ENCODE measurements at places on chromosomes 12 and 14.

DNA sequence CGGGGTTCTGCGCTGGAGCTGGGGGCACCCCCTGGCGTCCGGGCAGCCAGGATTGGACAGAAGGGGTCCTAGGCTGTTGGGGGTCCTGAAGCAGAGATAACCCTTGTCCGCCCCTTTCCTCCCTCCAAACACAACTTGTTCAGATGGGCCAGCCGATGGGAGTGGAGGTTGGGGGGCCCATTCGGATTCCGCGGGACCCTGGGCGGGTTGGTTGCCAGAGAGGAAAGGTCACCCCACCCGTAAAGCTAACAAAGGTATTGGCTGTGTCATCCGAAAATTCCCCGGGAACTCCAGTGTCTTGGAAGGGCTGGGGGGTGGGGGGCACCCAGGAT lies 1.3 kb downstream of the FAM222A start:
- DNase-seq: no peak

GRCh38 chr12:19191563-19191962 lies 62.0 kb downstream of the PLEKHA5 start:
- DNase-seq: no peak

GRCh38 chr14:78885884-78886283 lies 715.7 kb downstream of the NRXN3 start:
- no peak for DNase-seq

DNA sequence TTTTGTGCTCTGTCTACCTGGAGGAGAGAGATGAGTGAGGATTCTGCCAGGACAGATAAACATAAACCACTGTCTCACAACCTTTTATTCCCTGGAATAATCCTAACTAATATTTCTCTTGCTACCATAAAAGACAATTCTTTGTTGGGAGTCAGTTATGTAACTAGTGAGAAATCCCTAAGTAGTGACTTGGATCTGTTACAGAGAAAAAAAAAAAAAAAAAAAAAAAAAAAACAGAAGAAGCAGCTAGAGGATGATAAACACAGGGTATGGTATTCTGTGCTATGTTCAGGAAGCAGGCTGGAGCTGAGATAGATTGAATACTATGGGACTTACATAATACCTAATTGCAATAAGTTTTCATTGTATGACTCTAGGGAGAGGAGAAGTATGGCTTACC lies 178.7 kb downstream of the CNTN1 start:
- no peak for DNase-seq

- no peak for DNase-seq
Measured at GRCh38 chr12:81819991-81820633, 61.0 kb upstream of the PPFIA2 start.

DNA sequence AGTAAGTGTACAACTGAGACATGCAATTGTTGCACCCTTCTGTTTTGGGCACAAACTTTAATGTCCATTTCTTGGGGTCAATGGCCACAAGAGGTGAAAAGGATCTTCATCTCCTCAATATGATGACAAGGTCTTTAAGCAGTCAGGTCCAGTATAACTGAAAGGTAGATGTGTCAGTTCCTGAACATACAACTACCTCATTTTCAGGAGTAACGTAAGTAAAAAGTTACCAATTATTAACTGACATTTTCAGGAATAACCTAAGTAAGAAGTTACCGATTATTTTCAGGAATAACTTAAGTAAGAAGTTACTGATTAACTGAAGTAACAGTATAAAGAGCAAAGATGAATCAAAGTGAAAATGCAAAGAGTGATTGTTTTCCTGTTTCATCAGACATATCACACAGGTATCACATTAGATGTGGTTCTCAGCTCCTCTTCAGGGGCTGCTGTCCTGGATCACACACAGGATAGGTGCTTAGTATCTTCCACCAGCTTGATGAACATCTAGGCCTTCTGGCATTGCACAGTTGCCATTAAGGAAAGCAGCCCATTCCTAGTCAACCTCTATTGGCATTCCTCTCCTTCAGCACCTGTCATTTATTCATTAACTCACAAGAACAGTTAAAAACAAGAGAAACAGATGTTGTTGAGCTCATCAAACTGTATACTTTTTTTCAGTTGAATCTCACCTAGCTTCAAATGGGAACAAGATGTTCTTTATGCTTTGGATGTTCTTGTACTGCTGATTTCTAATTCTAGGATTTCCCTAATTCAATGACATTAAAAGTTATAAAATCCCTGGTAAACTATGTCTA lies 200.0 kb downstream of the FOXG1 start:
- no peak for DNase-seq

GRCh38 chr12:26612203-26612602 lies 220.8 kb downstream of the ITPR2 start:
- no peak for DNase-seq

DNA sequence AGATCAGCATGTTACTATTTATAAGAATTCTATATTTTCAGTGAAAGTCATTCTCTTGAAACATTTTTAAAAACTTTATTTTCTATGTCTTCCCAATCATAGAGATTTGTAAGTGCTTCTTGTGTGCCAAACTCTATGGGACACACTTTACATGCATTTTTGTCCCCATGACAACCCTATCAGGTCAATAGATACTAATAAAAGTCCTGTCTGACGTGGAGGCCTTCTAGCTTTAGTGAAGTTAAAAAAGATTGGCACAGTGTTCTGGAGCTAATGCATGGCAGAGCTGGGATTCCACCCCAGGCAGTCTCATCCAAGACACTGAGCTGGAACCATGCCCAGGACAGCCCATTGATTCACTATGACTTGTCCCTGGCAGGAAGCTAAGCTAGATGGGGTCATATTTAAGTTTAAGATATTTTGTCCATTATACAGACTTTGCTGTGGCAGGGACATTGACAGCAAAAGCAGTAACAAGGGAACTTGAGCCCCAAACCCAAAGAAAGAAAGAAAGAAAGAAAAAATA lies 28.1 kb downstream of the TTC6 start:
- no peak for DNase-seq

- DNase-seq: no peak
Measured at GRCh38 chr12:86712425-86712843, 456.2 kb upstream of the MGAT4C start.

- no peak for DNase-seq
Measured at GRCh38 chr14:100658181-100658886, 68.4 kb upstream of the DLK1 start.

DNA sequence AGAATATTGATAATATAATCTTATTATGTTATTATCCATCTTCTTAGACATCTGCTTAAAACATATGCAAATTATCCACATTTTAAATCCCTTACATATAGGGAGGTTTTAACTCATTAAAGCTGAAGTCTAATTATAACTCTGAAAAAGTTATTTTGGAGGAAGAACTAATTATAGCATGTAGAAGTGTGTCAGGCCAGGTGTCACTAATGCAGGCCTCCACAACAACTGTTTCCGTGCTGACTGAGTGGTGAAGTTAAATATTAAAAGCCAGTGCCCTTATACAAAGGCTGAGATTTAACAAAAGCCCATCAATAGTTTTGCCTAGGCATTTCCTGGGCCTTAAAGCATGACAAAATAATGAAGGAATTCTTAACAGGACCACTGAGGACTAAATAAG lies 157.4 kb downstream of the LRRK2 start:
- no peak for DNase-seq

DNA sequence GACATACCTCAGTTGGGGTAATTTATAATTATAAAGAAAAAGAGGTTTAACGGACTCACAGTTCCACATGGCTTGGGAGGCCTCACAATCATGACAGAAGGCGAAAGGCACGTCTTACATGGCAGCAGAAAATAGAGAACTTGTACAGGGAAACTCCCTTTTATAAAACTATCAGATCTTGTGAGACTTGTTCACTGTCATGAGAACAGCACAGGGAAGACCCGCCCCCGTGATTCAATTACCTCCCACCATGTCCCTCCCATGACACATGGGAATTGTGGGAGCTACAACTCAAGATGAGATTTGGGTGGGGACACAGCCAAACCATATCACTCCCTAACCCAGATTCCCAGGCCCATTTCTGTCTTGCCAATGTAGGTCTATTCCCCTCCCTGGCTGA lies 22.1 kb downstream of the MYO1H start:
- DNase-seq: no peak

GRCh38 chr12:4289998-4290790 lies 16.6 kb downstream of the CCND2 start:
- no peak for DNase-seq

DNA sequence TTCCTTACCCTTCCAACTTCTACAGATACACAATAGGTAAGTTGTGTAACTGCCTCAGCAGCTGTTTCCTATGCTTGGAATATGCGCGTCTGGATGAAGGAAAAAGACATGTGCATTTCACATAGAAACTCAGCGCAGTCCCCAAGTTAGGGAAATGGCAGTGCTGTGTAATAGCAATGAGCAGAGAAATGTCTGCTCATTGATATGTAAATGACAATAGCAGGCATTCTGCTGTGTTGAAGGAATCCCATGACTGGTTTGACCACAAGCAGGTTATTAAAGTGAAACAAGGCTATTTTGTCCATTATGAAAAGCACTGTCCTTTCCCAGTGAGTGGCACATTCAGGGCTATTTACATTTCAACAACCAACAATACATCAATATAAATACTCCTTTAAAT lies 106.6 kb downstream of the BTG1 start:
- no peak for DNase-seq

GRCh38 chr12:92977326-92977725 lies 48.2 kb upstream of the EEA1 start:
- no peak for DNase-seq

- DNase-seq: no peak
Measured at GRCh38 chr12:96305665-96306064, 94.6 kb downstream of the CDK17 start.

DNA sequence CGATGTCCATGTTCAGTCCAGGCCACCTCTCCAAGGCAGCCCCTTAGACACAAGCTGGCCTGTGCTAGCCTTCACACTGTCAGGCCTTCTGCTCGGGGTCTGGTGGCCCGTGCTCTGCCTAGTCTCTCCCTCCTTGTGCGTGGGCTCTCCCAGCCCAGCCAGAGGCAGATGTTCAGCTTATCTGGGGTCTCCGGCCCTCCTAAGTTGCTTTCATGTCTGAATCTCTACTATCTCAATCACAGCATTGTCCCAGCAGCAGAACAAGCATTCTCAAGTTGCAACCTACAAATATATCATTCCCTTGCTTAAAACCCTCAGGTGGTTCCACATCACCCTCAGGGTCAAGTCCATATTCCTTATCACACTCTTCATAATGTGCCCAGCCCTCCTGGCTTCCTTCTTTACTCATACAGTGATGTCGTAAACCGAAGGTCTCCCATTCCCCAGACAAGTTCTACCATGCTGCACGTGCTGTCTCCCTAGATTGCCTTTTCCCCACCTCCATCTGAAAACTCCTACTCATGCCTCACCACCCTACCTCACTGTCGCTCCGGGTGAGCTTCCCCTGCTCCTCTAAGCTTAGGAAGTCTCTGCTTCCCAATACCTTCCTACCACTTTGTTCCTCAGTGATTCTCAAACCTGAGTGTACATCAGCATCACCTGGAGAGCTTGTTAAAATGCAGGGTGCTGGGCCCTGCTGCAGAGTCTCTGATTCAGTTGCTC lies 1.5 kb downstream of the KRT73 start:
- DNase-seq: no peak

DNA sequence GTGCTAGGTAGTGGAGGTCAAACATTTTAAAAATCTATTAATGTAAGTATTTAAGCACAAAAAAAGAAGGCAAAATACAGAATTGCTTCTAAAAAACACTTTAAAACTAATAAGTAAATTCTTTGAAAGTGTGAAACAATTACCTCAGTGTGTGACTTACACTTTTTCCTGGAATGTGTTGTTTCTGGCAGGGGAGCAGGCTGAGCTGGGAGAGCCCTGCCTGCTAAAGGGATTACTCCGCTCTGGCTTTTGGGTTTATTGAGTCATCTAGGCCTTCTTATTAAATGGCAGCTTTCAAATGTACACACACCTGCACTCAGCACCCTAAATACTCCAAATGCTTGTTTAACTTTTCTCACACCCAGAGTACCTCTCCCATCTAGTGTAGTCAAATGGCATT lies 279.8 kb downstream of the AKAP6 start:
- no peak for DNase-seq

- no peak for DNase-seq
Measured at GRCh38 chr12:6215120-6215807, 15.1 kb downstream of the CD9 start.

GRCh38 chr14:20317720-20318119 lies 12.0 kb upstream of the TTC5 start:
- DNase-seq: no peak

DNA sequence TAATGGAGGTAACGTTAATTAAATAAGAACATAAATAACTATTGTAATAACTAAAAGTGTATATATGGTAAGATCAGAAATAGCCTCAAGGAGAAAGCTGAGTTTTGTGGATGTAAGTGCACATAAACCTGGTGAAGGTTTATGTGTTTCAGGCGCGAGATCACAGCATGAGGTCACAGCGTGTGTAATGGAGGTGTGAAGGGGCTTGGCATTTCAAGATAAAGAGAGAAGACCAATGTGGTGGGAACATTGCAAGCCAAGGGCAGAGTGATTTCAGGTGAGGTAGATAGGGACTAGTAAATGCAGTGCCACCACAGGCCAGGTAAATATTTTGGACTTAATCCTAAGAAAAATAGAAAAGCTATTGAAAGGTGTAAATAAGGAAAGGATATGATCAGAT lies 21.7 kb upstream of the KICS2 start:
- DNase-seq: no peak

GRCh38 chr14:105531088-105531893 lies 4.9 kb downstream of the TMEM121 start:
- DNase-seq: no peak

DNA sequence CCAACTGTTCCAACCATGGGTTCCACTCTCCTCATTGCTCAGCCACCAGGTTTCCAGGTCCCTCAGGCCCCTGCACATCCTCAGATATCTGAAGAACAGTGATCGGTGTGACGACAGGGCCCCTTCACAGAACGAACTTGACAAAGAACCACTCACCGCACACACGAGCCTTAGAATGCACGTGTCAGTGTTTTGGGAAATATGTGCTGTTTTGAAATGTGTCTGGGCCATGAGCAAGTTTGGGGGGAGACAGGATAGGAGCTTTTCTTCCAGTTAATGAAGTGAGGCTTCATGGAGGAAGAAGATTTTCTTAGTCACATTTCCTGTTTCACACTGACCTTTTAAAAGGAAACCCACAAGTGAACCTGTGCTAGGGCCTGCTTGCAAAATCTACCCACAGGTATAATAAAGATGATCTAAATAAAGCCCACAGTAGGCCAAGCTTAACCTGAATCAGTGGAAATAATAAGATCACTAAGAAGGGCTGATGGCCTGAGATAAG lies 58.6 kb downstream of the ZFP36L1 start:
- peak; percentile 56 for DNase-seq
